ENCODE measurements at places on chromosomes 3 and 15.

- DNase-seq: no peak
Observed at GRCh38 chr3:31369637-31370379, 162.9 kb upstream of the STT3B start.

- no peak for DNase-seq
Observed at GRCh38 chr3:14482271-14482721, 57.8 kb downstream of the GRIP2 start.

DNA sequence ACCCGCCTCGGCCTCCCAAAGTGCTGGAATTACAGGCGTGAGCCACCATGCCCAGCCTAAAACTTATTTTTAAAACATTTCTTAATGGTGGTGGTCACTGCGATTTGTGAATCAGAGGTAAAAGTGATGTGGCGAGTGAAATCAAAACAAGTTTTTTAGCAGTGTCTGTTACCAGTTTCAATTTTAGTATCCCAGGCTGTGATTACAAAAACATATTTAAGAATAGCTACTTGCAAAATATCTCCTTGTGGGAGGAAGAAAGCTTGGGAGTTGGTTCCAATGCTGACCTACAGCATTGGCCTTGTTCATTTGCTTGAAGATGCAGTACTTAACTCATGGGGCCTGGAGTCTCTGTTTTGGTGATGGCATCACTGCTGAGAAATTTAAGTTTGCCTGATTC is 4.5 kb downstream of the RAB7A start:
- DNase-seq: no peak

- no peak for DNase-seq
Observed at GRCh38 chr3:84109911-84110310, 848.9 kb upstream of the CADM2 start.

DNA sequence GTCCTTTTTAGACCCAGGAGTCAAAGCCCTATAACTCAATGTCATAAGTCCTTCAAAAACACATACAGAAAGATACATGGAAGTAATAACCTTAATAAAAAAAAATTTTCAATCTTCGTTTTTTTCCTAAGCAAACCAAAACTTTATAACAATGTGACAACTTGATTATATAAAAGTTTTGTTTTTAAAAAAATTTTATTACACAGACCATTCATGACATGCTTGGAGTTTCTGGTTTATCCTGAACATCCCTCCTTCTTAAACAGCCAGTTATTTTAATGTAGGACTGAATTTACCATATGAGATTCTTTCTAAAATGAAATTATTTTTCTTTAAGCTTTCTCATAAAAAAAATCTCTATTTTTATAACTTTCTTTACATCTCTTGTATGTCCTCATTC is 30.7 kb downstream of the IQCF6 start:
- no peak for DNase-seq

DNA sequence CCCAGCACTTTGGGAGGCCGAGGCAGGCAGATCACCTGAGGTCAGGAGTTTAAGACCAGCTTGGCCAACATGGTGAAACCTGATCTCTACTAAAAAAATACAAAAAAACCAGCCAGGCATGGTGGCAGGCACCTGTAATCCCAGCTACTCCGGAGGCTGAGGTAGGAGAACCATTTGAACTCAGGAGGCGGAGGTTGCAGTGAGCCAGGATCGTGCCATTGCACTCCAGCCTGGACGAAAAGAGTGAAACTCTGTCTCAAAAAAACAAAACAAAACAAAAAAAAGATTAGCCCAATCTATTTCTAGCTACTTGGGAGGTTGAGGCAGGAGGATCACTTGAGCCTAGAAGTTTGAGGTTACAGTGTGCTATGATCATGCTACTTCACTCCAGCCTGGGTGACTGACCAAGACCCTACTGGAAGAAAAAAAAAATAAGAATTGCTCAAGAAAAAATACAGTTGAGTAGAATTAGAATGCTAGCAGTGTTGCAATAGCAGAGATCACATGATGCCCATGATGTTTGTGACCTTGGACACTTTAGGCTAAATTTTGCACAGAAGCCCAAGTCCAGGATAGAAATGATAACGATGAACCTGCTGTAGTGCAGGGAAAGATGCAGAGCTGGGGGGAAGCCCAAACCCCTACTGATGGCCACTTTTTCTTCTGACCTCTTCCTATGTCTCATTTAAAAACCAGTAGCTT is 162.2 kb downstream of the LPP start:
- no peak for DNase-seq

DNA sequence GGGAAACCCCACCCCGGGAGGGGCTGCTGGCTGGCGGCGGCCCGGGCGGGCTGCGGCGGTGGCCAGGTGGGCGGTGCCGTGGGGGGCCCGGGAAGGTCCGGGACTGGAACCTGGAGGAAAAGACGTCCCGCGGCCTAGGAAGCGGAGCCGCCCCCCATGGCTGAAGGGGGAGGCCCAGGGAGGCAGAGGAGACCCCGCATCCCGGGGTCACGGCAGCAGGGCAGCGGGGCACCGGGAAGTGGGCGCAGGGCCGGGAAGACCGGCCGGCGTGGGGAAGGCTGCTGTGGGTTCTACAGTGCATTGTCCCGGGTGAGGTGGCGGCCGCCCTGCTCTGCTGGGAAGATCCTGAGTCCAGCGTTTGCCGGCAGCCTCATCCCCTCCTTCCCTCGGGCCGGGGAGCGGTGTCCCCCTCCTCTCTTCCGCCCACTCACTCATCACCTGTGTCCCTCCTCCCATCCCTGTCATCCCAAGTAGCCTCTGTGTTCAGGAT is 525 bp upstream of the FSTL1 start:
- DNase-seq: peak; percentile 56

Measured in hepatocyte (in vitro differentiated cells).